NCI-H2029 (cell line): ENCODE measurements at places on chromosomes 12 and 14.

DNA sequence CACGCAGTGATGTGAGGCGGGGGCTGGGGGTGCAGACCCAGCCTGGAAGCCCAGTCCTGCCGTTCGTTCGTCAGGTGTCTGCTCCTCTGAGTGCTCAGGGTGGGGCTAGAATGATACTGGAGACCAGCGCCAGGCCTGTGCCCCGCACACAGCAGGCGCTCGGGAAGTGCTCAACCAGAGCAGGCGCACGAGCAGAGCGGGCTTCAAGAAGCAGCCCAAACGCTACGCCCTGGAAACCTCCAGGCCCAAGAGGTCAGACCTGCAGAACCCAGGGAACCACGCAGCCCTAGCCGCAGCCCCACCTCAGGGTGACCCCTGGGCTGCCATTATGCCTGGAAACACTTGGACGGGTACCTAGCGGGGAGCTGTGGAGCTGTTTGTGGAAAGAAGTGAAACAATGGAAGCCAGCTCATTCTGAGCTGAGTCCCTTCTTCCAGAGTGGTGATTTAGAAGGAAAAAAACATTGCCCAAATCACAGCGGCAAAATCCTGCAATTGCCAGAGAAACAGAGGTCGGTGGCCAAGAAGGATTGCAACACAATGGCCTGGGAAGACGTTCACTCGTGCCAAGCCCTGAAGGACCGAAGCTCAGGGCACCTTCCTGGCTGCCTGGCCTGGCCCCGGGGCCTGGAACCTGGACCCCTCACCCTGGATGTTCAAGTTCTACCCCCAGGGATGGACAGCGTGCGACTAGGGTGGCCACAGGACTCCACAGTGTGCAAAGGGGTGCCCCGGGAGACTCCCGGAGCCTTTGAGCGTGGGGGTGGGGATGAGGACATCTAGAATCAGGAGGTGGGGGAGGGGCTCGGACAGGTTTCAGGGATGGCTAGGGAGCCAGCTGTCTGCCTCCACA, 40.4 kb upstream of the DIO3 start:
- DNase-seq, result no peak

- no peak for DNase-seq
Observed at GRCh38 chr12:991350-992333, 619 bp downstream of the ERC1 start.

GRCh38 chr12:109093022-109093918, at the start of gene ALKBH2:
ALKBH2 (minus strand) TSS chr12:109093472; CDS start chr12:109092786, 686 bp downstream.
- DNase-seq, result peak; percentile 90

GRCh38 chr14:89474464-89474863, 57.4 kb upstream of the FOXN3 start:
- DNase-seq, result no peak

DNA sequence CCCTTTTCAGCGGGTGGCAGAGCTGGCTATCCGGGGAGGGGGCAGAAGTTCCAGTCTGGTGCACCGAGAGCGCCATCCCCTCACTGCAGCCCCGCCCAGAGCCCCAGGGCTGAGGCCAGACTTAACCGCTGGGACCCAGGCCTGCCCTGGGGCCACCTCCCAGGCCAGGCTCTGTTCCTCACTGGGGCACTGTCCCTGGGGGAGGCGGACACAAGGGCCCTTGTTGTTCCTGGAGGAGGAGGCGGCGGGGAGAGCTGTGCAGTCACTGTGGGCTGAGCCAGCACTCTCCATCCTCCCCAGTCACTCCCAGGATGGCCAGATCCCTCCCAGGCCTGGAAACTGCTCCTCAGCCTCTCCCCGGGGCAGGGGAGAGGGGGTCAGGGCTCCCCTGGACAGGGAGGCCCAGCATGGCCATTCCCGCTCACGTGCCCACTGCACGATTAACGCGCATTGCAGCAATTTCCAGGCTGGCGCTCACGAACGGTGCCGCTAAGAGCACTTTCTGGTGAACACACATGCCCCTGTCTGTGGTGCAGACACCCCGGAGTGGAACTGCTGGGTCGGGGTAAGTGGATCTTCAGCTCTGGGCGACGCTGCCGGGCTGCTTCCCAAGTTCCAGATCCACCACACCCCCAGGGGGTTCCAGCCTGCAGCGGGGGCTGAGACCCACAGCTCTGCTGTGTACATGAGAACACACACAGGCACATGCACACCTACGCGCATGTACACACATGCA, 89.8 kb upstream of the SFSWAP start:
- DNase-seq, result no peak

DNA sequence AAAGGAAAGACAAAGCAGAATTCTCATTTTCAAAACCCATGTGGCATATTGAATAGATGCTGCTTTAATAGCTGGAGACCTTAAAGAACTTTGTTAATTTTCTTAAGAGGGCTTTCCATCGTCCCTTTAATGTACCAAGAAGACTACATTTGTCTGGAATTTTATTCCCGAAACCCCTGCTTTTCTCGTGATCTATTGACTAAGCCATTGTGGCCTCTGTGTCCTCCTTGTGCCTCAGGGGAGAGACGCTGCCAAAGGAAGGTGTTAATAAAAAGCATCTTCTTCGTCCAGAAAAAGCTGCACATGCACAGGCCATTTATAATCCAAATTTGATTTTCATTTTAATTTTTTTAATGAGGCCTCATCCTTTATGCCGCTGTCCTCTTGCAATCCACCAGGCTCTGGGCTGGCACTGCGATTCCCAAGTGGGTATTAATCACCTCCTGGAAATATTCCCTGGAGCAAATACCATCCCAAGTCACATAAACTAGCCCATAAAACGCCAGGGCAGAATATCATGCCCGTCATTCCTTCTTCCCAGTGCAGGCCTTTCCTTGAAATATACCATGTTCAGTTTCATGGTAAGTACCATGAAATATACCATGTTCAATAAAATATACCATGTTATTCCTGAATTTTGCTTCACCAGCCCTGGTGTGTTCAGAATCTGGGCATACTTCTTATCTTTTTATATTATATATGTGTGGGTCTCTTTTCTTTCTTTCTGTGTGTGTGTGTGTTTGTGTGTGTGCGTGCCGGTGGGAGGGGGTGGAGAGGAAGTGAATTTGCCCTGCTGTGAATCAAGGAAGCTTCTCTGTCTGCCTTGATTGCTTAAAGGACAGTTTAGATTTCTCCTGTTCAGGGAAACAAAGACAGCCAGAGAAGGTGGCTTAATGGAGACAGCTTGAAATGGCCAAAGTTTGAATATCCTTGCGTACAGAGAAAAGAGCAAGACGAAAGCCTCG, 147.6 kb downstream of the PHETA1 start:
- no peak for DNase-seq

- no peak for DNase-seq
Observed at GRCh38 chr14:103818870-103819269, 28.5 kb downstream of the PPP1R13B start.
